ENCODE measurements at places on chromosomes 16 and 17.

GRCh38 chr16:22203091-22203490 lies 3.0 kb upstream of the EEF2K start:
- DNase-seq, result no peak

DNA sequence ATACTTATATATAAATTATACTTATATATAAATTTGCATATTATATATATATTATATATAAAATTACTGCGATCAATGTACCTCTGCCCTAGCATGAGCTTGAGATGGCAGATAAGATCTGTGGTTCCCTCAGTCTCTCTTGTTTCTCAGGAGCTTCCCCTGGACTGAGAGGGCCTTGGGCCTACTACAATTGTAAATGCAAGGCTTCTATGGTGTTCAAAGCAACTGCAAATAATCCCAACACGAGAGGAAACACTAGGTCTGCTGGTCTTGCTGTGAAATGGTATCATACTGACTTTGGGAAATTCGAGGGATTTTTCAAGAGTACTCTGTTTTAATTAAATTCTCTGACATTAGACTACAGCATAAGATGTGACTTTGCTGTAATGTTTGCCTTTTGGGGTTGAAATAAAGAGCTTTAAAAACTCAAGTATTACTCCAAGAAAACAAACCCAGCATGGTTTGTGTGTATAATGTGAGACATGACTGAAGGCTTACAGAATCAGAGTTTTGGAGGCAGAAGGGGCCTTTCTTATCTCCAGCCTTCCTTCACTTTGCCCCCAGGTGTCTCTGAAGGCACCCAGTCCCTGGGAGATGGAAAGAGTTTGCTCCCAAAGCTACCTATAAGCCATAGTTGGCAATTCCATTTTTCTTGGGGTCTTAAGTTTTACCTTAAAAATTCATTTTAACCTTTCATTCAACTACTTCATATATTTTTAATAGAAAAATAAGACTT lies 24.2 kb downstream of the ACSM1 start:
- no peak for DNase-seq

GRCh38 chr16:88730632-88731607 lies 24.6 kb downstream of the CTU2 start:
- no peak for DNase-seq

DNA sequence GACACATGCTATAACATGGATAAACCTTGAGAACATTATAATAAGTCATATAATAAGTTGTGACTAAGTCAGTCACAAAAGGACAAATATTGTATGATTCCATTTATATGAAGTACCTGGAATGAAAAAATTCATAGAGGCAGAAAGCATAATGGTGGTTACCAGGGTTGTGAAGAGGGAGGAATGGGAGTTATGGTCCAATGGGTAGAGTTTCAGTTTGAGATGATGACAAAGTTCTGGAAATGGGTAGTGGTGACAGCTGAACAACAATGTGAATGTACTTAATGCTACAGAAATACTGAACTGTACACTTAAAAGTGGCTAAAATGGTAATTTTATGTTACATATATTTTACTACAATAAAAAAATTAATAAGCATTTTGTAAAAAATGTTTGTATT lies 49.7 kb downstream of the MYO1D start:
- no peak for DNase-seq

DNA sequence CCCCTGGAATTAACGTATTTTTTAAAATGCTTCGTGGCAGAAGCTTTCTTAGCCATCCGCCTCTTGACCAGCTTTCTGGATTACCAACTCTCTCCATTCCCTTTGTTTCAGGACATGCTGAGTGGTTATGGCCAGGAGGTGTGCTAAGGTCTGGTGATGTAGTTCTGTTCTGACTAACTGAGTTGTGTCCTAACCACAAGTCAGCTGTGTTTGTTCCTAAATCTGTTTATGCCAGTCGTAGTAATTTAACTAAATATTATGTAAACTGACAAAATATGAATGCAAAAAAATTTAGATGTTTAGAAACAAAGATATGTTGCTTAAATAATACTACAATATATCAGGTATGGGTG lies 61.6 kb downstream of the MRTFB start:
- DNase-seq, result no peak

All from stimulated activated CD8-positive, alpha-beta memory T cell treated with anti-CD3 and anti-CD28 coated beads, Interleukin-4, amount 100 ng/mL, for 48 hours (primary cell).